ENCODE measurements at places on chromosomes 4 and X.

GRCh38 chrX:40471965-40472648 lies 108.7 kb upstream of the ATP6AP2 start:
- no peak for DNase-seq

DNA sequence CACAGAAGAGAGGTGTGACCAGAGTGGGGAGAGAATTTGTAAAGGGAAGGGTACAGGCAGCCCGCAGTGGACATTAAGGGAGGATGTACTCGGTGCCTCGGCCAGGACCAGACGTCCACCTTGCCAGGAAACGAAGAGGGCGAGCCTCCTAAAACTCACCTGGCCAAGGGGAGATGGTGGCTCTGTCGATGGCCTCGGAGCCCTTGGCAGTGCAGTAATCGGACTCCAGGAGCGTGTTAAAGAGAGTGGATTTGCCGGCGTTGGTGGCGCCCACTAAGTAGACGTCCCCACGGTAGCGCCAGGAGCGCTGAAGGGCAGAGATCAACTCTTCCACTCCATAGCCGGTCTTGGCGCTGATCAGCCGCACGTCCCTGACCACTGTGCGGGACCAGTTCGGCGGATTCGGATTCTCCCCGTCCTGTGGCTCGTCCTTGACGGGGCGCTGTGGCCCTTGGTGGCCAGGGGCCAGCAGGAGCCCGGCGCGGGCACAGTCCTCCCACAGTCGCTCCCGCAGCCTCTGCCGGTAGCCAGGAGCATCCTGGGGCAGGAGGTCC lies 1.0 kb downstream of the NOA1 start:
- DNase-seq, result no peak

- DNase-seq, result no peak
Measured at GRCh38 chrX:77597090-77597489, 149.9 kb downstream of the FGF16 start.

DNA sequence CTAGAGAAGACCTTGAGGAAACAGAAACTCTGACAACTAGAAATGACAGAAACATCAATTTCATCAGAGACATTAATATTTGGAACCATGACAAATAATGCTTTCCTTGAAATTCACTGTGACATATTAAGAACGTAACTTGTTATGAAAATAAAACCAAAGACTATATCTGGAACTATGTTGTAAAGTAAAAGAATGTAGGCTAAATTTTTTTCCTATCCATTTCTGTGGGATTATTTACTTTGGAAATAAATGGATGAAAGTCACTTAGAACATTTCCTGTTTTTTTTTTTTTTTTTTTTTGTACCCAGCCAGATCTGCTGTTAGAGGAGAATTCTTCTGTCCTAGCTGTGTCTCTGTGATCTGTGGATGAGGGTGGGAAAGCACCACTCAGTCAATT lies 255.9 kb downstream of the SPRY1 start:
- DNase-seq, result no peak

GRCh38 chr4:1249148-1249730 lies 309 bp upstream of the CTBP1 start:
- peak; percentile 60 for DNase-seq

GRCh38 chr4:154559494-154560418 lies 3.1 kb upstream of the FGB start:
- DNase-seq, result no peak

- no peak for DNase-seq
Measured at GRCh38 chrX:17559728-17560379, 177.4 kb upstream of the SCML1 start.

GRCh38 chr4:44186096-44186849 lies 262.3 kb downstream of the KCTD8 start:
- DNase-seq, result no peak

DNA sequence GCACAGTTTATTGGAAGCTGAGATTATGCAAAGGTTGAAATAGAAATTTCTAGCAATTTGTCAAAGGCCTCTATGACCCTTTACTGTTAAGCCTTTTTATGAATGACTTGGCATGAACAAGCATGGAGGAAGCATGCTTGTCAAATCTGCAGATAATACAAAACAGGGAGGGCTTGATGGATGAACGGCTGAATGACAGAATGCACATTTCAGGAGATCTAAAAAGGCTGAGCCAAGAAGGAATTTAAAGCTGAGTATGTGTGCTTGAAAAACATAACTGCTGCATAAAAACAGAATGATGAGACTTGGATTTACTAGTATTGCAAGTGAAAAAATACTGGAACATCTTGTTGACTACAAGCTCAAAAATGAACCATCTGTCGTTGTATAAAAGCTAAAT lies 29.0 kb upstream of the UBE2K start:
- DNase-seq, result no peak

Measured in activated naive CD8-positive, alpha-beta T cell treated with anti-CD3 and anti-CD28 coated beads, Interleukin-2, amount 50 U/mL, for 16 hours (primary cell).